ENCODE measurements at places on chromosomes 5 and 9.

DNA sequence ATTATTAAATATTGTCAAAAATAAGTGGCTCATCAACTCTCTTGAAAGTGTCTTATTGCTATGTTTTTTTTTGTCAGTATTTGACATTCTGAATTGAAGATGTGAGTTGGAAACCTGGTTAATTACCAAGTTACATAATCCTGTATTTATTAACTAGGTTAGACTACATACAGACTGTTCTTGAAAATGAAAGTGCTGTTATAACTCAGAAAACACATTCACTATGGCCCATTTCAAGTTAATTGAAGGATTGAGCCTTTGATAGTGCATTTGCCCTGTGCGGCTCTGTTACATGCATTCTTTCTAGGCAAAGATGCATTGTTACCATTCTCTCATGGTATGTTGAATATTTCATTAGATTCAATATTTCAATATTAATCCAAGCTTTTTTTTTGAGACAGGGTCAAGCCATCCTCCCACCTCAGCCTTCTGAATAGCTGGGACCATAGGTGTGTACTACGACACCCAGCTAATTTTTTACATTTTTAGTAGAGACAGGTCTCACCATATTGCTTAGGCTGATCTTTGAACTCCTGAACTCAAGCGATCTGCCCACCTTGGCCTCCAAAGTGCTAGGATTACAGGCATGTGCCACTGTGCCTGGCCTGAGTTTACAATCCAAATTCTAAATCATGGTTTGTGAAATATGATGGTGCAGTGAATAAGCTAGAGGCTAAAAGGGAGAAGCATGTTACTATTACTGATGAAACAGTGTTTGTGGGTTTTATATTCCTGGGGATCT lies 10.0 kb downstream of the CTNNA1 start:
- no peak for DNase-seq

- no peak for DNase-seq
Observed at GRCh38 chr9:121066850-121067249, 7.9 kb upstream of the CNTRL start.

DNA sequence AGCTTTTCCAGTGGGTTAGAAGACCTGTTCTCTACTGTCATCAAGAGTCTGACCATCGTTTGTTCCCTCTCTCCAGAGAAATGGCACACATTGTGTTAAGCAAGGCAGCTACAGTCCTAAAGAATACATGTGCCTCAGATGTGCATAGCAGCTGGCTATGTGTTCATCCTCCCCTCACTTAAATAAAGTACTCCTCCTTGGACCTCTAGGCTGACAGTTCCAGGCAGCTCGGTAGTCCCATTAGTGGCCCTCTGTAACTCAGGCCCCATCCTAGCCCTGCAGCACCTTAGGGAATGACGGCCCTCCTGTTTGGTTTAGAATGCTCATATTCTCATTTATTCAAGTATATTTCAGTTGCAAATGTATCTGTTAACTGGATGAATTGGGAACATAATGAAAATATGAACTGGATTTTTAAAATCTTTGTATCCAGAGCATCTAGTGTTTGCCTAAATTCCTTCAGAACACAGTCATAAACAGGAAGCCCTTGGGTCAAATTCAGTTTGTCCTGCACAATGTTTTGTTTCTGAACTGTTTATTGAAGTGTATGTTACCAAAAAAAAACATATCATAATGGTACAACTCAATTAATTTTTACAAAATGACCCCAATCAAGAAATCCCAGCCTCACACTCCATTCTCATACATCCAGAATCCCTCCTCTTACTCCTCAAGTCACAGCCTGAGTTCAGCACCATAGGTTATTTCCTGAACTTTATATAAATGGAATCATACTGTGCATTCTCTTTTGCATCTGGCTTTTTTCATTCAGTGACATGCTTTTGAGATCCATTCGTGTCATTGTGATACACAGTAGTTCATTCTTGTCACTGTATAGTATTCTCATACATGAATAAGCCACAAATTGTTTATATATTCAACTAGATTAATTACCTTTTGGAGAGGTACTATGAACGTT lies 1.6 kb upstream of the ASPN start:
- DNase-seq = no peak

DNA sequence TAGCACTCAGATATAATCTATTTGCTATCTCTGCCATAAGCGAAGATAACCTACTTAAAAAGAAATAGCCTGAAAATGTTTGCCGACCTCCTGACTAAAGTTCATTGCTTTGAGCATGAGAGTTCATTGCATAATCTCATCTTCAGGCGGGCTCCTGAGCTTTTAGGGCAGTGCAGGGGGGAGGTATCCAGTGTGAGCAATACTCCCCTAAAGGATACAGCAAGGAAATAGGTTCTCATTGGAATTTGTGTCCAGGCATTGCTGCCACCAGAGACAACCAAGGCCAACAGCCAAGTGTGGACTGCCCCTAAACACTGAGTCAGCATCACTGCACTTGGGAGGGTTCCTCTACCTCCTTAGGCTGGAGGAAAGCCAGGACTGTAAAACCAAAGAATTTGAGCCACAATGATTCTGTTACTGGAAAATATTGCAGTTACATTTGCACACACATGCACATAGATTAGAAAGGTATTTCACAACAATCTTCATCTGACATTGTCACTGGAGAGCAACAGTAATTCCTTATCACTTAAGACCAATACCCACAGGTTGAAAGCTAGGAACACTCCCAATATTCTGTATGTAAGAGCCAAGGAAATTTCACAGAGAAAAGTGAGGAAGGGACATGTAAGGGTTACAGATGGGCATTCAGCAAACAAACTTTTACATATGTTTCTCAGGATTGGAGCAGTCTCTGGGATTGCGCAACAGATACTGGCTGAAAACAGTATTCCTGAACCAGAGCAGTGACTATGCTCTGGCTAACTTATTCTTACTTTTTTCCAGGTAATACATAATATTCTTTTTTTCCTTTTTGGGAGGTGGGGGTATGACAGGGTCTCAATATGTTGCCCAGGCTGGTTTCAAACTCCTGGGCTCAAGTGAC lies 98.6 kb upstream of the TLE1 start:
- DNase-seq = no peak

DNA sequence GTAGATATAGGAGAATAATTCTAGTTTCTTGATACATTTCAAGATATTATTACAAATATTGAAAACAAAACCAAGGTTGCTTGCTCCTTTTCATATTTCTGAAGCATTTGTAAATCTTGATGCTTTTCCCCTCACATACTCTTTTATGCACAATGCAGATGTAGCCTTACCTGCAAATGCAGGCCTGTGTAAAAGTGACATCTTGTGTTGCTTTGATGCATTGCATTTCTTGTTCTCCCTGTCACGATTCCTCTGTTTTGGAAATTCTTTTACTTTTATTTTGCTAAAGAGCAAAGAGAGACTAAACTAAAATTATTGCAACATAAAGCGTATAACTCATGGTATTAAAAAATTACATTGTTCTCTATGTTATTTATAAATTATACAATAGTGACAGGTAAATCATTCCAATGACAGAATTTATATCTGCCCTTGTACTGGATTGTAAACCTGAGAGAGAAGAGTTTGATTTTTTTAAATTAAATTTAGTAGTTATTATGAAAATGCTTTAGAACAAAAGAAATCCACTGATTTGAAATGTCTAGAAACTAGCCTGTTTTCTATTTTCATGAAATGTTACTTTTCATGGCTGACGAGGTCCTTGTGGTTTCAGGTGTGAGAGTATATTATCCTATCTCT lies 970.0 kb downstream of the MAT2B start:
- peak; percentile 3 for DNase-seq

- no peak for DNase-seq
Observed at GRCh38 chr5:167381457-167381856, 910.0 kb upstream of the WWC1 start.

- DNase-seq = no peak
Observed at GRCh38 chr5:13731121-13731628, 213.3 kb downstream of the DNAH5 start.

DNA sequence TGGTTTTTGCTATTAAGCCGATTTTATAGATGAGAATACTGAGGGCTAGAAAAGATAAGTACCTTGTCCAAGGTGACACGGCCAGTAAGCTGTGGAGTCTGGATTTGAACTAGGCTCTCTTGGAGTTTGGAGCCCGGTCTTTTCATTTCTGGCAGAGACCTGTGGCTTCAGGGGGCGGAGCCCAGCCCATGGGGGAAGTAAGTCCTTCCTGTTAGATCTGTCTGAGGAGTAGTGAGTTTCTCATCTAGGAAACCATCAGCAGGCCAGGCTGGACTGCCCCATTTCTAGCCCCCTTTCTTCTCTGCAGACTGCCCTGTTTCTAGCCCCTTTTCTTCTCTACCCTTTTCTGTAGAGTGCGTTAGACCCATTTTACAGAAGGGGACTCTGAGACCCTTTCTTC lies 521 bp upstream of the PTGS1 start:
- DNase-seq = no peak

DNA sequence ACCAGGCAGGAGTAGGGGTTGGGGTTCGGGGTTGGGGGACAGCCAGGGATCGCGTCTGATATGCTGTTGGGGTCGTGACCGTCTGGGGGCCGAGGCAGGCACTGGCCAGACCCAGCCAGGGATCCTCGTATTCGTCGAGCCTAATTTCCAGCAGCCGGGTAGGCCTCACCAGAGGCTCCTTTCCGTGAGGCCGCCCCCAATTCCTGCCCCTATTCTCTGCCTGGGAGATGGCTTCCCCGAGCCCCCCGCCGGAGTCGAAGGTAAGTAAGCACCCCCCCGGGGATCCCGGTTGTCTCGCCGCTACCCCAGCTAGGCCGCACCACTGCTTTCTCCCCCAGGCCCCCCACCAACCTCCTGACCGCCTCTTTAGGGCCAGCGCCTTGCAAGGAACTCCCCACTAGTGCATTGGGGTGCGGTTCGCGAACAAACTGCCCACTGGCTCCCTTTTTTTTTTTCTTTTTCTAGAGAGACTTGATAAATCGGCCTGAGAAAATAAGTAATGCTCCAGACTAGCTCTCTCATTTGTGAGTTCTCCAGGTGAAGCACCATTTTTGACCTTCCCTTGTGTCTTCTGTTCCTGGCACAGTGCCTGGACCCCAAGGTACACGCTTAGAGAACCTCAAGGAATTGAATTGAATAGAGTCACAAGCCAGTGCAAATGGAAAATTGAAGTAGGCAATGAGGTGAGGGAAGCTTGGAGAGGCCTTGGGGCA lies 435 bp downstream of the ZNF189 start:
- DNase-seq = no peak

DNA sequence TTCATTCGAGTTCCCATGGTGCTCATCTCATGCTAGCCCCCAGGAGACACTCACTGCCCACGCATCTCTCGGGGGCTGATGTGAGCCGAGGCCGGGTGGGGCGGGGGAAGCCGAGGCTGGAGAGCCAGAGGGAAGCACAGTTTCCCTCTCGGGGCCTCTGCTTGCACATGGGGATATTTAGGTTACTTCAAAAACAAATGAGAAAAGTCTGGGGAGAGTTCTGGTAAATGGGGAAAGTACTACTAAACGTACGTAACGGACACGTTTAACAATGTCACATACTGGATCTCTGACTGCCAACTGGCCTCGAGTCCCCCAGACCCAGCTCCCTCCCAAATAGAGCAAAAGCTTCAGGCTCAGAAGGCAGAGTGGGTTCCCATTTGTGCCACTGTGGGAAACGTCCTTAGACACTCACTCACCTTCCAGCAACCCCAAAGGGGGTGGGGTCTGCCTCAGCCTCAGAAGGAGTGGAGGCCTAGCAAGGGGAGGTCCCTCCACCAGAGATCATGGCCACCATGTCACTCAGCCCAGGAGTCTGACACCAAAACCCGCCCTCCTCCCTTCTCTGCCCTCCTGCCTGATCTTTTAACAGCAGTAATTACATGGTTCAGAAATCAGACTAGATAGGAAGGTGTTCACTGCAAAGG lies 33.8 kb upstream of the NTNG2 start:
- no peak for DNase-seq

DNA sequence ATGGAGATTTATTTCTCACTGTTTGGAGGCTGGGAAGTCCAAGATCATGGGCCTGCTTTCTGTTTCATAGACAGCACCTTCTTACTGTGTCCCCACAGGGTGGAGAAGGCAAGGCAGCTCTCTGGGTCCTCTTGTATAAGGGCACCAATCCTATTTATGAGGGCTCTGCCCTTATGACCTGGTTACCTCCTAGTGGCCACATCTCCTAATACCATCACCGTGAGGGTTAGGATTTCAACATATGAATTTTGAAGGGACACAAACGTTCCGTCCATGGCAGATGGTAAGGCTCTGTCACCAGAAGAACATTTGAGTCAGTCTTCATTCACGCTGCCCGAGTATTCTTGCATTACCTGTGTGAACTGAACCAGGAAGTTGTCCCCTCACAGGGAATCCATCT lies 48.4 kb downstream of the ANKRD33B start:
- DNase-seq = no peak

DNA sequence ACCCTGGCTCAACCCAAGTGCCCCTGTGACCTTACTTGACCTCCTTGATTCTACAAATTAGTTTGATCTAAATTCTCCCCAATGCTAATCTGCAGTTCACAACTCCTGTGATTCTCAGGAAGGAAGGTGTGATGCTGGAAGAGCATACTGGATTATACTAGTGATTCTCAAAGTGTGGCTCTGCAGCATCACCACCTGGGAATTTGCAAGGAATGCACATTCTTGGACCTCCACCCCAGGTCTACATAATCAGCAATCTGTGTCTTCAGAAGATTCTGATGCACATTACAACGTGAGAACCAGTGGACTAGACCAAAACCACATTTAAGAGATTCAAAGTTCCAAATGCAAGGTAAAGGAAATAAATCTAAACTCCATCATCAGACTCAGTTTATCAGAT lies 198.6 kb downstream of the AGTPBP1 start:
- no peak for DNase-seq

GRCh38 chr5:120368923-120369715 lies 95.0 kb upstream of the PRR16 start:
- peak; percentile 88 for DNase-seq

DNA sequence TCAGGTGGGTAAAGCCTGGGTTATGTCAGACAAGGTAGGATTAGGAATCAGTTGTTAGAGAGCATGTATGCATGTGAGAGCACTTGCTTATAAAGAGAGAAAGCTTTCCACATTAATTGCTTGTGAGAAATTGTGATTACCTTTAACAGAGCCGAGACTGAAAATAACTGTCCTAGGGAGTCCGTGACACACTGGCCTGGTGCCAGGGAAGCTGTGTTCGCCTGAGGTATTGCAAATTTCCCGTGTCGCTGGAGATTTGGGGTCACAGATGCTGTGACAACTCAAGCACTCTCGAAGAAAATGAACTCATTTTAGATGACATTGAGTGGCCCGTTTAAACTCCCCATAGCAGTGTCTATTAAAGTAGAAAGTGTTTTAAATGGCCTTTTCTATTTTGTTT lies 9.6 kb downstream of the SLC1A1 start:
- DNase-seq = no peak

DNA sequence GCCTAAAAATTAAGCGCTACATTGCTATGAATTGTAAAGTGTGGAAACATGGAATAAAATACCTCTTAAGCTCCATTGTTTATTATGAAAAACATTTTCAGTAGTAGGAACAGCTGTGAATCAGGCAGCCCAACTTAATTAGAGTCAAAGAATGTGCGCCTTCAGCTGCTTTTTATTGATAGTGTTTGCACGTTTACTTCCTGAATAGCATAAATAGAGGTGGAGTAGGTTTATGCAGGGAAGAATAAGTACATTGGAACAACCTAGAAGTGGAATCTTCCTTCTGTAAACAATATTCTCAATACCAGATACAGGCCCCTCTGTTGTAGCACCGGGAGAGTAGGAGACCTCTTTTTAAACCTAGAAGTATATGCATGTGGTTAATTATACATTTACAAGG lies 79.9 kb downstream of the IQGAP2 start:
- DNase-seq = no peak

Data from NCI-H774 (cell line).